ENCODE measurements at places on chromosomes 13 and 19. TPM values are rescaled to one million over a fixed set of nuclear protein-coding genes. Genes with fewer than 3 reads are reported as not detected.

Gene DIAPH3
- total RNA-seq, result 3.7 TPM

Gene ZNF878
- total RNA-seq, result 0.28 TPM

Gene ZNF69
- total RNA-seq, result 0.78 TPM

Gene MAMSTR
- 0.69 TPM for total RNA-seq

Gene JUND
- 232 TPM for total RNA-seq

Gene PCCA
- total RNA-seq, result 2.9 TPM

Gene NKPD1
- 0.30 TPM for total RNA-seq

Gene THSD1
- total RNA-seq, result 0.16 TPM

Gene MYH14
- 0.25 TPM for total RNA-seq

Gene ZNF726
- total RNA-seq, result 7.6 TPM

Gene THAP8
- 1.2 TPM for total RNA-seq

Gene NCR1
- total RNA-seq, result 0.82 TPM

Gene C5AR2
- not detected for total RNA-seq

Gene LAIR1
- total RNA-seq, result 5.5 TPM

Gene PBX4
- 12.1 TPM for total RNA-seq

Gene MBD3
- total RNA-seq, result 163 TPM

Gene CAMSAP3
- 0.38 TPM for total RNA-seq

Gene FIZ1
- 31.4 TPM for total RNA-seq

Gene RASIP1
- 0.16 TPM for total RNA-seq

Gene SERPINE3
- not detected for total RNA-seq

Gene FCGBP
- total RNA-seq, result 2.5 TPM

Gene ZNF221
- total RNA-seq, result 0.28 TPM

Gene NUFIP1
- total RNA-seq, result 16.3 TPM

Gene PRR19
- total RNA-seq, result 0.58 TPM

Gene ZNF837
- total RNA-seq, result 2.1 TPM

Gene ZNF808
- 12.1 TPM for total RNA-seq

Gene CLEC17A
- 1.3 TPM for total RNA-seq

Gene EGLN2
- total RNA-seq, result 95.4 TPM

Gene ZNF667
- 1.7 TPM for total RNA-seq

Gene KLHL26
- 14.7 TPM for total RNA-seq

Gene TUBB4A
- 7.8 TPM for total RNA-seq

Gene CASP14
- total RNA-seq, result not detected

Gene NTF4
- total RNA-seq, result not detected

Data from activated T-cell treated with anti-CD3 and anti-CD28 coated beads, Interleukin-2, amount 50 U/mL, for 4 hours (primary cell).